ENCODE measurements at places on chromosomes 11 and 22.

- DNase-seq, result no peak
Observed at GRCh38 chr22:35575116-35575748, 34.6 kb downstream of the RASD2 start.

DNA sequence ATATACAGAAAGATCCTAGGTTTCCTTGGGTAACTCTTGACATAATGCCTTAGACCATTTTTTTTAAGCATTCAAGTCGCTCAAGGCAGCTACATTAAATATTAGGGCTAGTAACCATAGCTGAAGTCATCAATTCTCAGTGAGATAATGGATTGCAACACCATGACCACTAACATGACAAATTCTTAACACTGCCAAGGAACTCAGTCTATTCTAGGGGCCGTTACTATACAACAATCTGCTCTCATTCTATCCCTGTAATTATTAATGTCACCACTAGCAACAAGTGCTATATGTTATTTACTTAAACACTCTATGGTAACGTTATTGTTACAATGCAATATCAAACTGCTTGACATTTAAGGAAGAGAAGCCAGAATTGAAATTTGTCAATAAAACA, 3.2 kb upstream of the STK33 start:
- no peak for DNase-seq

GRCh38 chr11:107482234-107482633, 24.6 kb upstream of the CWF19L2 start:
- no peak for DNase-seq

GRCh38 chr11:134668076-134668475, 256.0 kb upstream of the B3GAT1 start:
- DNase-seq, result no peak

- DNase-seq, result peak; percentile 77
Observed at GRCh38 chr11:128336203-128336602, 251.2 kb downstream of the ETS1 start.

GRCh38 chr22:46774253-46774979, 12.0 kb downstream of the TBC1D22A start:
- DNase-seq, result no peak

DNA sequence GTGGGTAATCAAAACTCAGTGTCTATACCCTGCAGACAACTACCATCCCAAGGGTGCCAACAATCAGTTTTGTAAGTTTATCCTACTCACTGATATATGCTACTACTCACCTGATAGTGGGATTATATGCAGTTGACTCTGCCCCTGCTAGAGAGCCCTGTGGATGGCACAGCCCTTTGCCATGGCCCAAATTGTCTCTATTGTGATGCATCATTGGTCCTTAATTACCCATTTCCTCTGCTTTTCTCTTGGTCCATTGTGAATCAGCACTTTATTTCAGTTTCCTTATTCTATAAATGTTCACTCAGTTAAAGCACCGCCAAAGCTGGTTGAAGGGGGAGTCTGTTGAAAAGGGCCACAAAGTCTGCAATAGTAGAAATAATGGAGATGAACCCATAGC, 42.3 kb downstream of the PLAAT5 start:
- no peak for DNase-seq

GRCh38 chr11:120651836-120652235, 140.3 kb downstream of the GRIK4 start:
- no peak for DNase-seq

- DNase-seq, result no peak
Observed at GRCh38 chr11:69841859-69842698, 22.9 kb upstream of the FGF3 start.

- no peak for DNase-seq
Observed at GRCh38 chr11:19951558-19952115, 208.6 kb downstream of the DBX1 start.

- no peak for DNase-seq
Observed at GRCh38 chr22:27729246-27729645, 72.3 kb downstream of the MN1 start.

DNA sequence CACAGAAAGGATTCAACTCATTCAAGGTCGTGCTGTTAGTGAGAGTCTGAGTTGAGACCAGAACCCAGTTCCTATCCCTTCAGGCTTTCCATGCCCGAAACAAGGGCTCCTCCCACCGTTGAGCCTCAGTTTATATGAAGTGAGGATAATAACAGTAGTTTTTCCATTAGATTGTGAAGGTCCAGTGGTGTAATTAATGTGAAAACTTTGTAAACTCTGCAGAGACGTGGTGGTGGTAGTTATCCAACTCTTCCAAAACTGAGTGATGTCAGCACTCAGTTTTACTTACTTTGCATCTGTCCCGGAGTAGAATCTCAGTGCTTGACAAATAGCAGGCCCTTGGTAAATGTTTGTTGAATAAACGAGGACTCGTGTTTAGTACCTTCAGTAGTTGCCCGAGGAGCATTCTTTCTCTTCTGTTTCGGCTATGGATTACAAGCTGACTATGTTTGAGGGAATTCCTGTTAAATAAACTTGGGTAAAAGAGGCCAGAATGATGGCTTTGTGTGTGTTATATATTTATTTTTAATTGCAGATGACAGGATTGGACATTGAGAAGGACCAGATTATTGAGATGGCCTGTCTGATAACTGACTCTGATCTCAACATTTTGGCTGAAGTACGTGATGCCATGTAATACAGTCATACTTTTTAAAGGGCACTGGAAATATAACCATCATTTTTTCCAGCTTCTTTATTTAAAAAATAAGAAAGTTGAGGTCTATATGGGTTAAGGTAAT, 1.0 kb downstream of the REXO2 start:
- DNase-seq, result no peak

DNA sequence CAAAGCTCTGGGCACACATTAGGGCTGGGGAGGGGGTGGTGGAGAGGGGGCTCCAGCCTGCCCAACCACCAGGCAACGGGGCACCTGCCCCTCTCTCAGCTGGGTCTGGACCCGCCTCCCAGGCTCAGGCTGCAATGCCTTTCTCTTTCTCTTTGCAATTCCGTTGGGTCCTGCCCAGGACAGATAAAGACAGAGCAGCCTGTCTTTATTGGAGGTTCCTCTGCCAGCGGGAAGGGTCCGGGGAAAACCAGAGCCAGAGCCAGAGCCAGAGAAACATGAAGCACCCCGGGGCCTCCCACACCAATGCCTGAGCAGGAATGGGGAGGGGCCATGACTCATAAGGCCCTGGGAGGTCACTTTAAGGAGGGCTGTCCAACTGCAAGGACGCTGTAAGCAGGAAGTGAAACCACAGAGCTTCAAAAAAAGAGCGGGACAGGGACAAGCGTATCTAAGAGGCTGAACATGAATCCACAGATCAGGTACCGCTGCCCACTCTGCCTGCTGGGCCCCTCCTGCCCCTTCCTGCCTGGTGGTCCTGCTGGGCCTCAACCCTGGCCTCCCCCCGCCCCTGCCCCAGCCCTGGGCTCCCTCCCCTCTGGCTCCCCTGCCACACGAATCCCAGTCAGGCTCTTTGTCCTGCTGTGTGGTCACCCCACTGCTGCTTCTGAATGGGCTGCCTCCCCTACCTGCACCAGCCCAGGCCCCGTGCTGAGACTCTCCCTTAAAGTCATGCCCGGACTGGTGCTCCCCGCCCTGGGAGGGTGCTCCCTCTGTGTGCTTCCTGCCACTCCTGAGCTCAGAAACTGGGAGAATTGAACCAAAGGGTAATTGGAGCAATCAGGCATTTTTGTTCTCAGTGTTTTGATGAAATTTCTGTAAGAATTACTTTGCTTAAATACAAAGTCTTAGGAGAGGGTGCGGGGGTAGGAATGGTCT, at the start of gene APOBEC3B:
APOBEC3B (plus strand) TSS at position 356 of the 936 bp plus-strand sequence; CDS start at position 463, 107 bp downstream.
- no peak for DNase-seq

- no peak for DNase-seq
Observed at GRCh38 chr11:71372693-71373657, 75.2 kb downstream of the DHCR7 start.

GRCh38 chr11:37598381-37598780, 1000.3 kb upstream of the RAG2 start:
- no peak for DNase-seq

GRCh38 chr22:26535603-26535908, 23.3 kb upstream of the TFIP11 start:
- DNase-seq, result no peak

DNA sequence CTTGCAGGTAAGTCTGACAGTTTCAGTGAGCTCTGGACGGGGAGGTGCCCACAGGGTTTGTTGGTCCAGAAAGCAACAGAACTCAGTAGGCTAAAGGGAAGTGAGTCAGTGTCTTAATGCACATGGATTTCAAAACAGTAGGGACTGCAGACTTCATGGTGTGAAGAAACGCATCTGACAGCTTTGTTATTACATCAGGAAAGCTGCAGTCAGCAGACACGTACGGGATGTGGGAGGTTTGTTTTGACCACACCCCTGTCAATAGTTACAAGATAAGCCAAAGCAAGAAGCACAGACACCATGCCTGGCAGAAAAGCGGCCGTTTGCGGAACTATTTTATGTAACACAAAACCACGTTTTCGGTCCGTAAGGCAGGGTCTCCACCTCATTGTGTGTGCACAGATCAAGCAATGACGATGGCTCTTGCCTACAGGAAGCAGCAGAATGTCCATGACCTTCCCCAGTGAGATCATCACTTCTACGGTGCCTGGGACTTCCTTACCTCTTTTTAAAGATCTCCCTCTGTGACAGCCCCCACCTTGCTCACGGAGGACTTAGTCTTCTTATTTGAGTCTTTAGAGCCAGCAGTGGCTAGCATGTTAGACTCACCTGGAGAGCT, 58.2 kb upstream of the FTH1 start:
- peak; percentile 87 for DNase-seq

DNA sequence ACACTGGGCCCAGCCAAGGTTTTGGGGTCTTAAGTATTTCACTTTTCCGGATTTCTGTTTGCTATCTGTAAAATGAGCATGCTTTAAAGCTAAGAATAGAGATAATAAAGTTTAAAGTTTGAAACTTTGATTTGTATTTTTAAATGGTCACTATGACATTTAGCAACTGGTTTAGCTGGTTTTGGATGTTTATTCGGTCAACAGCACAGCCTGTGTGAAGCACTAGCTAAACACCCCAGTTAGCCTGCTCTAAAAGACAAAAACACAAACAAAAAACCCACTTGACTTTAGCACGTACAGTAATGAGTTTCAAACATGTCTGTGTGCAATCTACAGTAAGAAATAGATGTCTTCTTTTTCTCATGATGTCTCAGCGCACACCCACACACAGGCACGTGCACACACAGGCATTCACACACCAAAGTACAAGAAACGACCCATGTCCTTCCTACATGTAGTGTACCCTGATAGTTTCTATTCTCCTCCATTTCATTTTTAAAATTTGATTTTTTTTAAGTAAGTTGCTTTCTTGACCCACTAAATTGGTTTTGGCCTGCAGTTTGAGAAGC, 29.4 kb downstream of the SLC1A2 start:
- DNase-seq, result no peak

GRCh38 chr22:50719814-50720300, 18.1 kb upstream of the ACR start:
- DNase-seq, result no peak

GRCh38 chr11:68403424-68403823, 57.1 kb upstream of the PPP6R3 start:
- DNase-seq, result no peak

- DNase-seq, result no peak
Observed at GRCh38 chr11:59841514-59841913, 3.8 kb downstream of the CBLIF start.

DNA sequence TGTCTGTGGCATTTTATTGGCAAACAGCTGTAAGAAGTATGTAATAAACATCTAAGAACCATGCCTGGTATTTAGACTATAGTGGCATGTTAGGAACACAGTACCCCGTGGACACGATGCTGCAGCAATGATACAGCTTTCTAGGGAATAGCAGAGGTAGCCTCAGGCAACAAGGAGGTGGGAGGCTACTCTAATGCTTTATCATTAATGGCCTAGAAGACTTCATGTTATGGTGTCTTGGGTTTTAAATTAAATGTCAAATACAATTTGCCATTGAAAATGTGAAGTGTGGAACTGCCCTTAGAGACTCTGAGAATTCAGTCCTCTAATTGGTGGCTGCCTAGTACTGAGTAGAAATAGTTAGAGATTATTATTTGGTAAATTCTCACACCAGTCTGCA, 516.9 kb downstream of the CNTN5 start:
- no peak for DNase-seq

DNA sequence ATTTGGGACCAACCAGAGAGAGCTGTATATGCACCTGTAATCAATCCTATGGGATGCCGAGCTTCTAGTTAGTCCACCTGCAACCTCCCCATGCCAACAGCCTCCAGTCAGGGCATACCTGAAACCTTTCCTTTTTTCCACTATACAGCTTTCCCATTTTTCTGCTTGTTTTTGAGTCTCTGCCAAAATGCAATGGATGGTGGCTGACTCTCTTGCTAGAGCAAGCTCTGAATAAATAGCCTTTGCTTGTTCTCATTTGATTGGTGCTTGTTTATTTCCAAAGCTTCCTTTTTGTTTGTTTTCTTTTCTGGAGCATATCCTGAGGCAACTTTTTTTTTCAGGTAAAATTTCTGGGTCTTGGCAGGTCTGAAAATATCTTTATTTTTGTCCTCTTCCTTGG, 58.0 kb upstream of the PLET1 start:
- no peak for DNase-seq

DNA sequence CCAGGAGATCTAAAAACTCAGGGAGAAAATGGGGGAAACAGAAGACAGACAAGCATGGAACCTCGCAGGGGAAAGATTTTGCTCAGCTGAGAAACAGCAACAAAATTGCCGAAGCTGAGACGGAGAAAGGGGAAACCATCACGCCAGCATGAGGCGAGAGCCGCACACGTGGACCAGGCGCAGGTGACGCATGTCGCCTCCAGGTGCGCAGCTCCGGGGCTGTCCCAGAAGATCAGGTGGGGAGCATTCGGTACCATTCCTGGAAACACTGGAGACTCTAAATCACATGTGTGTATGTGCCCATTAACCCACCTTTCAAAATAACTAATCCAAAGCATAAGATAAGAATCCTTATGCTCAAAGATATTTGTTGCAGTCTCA, 121.7 kb downstream of the BRD1 start:
- no peak for DNase-seq

GRCh38 chr11:17389211-17389956, 925 bp upstream of the KCNJ11 start:
- no peak for DNase-seq

GRCh38 chr11:34358258-34358727, 483 bp upstream of the ABTB2 start:
- peak; percentile 85 for DNase-seq

DNA sequence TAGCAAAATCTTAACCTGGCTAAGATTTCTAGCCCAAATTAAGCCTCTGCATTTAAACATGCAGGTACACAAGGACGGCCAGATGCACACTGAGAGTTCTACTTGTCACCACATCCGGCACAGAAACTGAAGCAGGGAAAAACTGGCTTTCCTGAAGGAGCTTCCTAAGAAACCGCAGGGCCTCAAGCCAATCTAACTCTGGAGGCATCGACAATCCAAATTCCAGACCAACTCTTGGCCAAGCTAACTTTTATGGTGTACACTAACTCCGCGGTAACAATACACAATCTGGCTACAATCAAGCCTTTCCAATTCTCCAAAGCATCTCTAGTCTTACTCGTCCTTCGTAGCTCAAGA, 1.2 kb downstream of the MSANTD2 start:
- no peak for DNase-seq

GRCh38 chr11:123325533-123325932, 104.5 kb upstream of the GRAMD1B start:
- no peak for DNase-seq
